Activated naive CD4-positive, alpha-beta T cell treated with anti-CD3 and anti-CD28 coated beads, Interleukin-2, amount 50 U/mL, for 72 hours (primary cell): ENCODE measurements at places on chromosomes 3 and 15. TPM values are rescaled to one million over a fixed set of nuclear protein-coding genes. Genes with fewer than 3 reads are reported as not detected.

Gene MAPKAPK3
- 153 TPM for total RNA-seq

Gene TRIM42
- total RNA-seq: not detected

Gene CHRFAM7A
- not detected for total RNA-seq

Gene ZMYND10
- 4.1 TPM for total RNA-seq

Gene TF
- total RNA-seq: 0.47 TPM

Gene FEZF2
- total RNA-seq: not detected

Gene SPINK8
- total RNA-seq: not detected

Gene CCDC174
- 19.8 TPM for total RNA-seq

Gene LHFPL4
- total RNA-seq: not detected

Gene CHRM5
- total RNA-seq: not detected

- DNase-seq: no peak
Measured at GRCh38 chr3:126508564-126508964, 9.0 kb downstream of the UROC1 start.

DNA sequence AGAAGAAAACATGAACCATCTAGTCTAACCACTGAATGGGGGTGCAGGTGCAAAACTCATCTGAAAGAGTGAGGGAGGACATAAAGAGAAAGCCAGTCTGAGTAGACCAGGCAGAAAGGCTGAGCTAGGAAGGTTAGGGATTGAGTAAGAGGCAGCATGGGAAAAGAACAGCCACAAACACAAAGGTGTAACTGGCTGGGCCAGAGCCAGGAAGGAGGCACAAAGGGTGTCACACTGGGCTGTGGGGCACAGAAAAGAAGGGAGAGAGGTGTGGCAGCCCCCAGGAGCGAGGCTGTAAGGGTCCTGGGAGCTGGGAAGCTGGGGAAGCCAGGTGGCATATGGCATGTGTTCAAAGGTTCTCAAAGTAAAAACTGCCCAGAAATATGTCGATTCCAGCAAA lies 18.7 kb downstream of the IGSF11 start:
- DNase-seq: no peak

- DNase-seq: no peak
Measured at GRCh38 chr3:58157700-58158099, 53.1 kb downstream of the DNASE1L3 start.

DNA sequence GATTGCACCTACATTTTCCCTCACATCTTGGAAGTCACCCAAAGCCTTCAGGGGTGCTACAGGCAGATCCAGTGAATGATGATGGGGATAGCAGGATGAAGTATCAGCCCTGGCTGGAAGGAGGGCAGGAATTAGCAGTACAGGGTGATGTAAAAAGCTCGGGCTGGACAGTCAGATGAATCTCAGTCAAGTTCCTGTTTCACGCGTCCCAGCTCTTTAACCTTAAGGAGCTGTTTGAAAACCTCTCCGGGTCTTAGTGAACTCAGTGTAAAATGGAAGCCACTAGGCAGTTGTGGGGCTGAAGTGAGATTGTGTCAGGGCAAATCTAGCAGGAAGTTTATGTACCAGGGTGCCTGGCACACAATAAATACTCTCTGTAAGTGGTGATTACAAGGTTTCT lies 166.4 kb upstream of the PROK2 start:
- no peak for DNase-seq

DNA sequence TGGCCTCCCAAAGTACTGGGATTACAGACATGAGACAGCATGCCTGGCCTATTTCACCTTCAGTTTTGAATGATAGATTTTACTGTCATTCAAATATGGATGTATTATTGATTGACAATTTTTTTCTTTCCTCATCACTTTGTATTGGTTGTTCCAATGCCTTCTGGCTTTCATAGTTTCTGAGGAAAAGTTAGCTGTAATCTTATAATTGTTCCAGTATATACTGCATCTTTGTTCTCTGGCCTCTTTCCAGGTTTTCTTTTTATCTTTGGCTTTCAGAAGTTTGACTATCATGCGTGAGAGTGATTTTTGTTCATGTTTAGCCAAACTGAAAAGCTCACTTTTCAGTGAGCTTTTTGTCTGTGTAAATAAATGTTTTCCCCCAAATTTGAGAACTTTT lies 157.1 kb downstream of the RSRC1 start:
- DNase-seq: no peak

- DNase-seq: no peak
Measured at GRCh38 chr3:127408022-127408683, 120.3 kb upstream of the PRR20G start.

DNA sequence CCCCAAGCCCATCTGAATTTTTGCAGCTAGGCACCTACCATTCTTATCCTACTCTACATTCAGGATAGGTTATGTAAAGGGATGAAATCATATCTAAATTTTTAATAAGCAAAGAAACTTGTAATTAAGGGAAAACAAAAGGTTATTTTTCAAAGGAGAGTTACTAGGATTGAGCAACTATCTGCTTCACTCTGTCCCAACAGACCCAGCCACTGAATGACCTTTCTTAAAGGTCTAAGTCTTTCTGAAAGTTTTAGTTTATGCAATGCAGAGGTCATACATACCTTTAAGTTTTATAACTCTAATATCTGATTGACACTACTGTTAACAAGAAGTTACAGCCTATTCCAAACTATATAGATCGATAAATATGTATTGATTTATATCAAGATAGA lies 209.2 kb upstream of the CTNNB1 start:
- no peak for DNase-seq

GRCh38 chr3:12303993-12304392 lies 15.1 kb downstream of the PPARG start:
- no peak for DNase-seq
